ENCODE measurements at places on chromosomes 11 and 22.

- DNase-seq, result peak; percentile 10
These were observed 79.4 kb downstream of the ATM start for GRCh38 chr11:108302121-108302785.

- DNase-seq, result no peak
These were observed 93.2 kb upstream of the TP53I11 start for GRCh38 chr11:45043755-45044475.

DNA sequence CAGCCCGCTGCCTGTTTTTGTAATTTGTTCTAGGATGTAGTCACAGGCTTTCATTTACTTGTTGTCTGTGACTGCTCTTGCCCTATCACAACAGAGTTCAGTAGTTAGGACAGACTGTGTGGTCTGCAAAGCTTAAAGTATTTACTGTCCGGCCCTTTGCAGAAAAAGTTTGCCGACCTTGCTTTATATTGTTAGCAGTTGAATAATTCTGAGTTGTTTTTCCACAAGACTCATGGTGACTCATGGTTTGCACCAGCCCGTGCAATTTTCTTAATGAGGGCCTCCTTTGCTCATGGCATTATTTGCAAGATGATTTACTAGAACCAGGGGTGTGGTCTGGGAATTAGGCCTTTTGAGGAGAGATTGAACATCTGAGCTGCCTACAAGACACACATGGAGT is 110.6 kb downstream of the SCN3B start:
- no peak for DNase-seq

DNA sequence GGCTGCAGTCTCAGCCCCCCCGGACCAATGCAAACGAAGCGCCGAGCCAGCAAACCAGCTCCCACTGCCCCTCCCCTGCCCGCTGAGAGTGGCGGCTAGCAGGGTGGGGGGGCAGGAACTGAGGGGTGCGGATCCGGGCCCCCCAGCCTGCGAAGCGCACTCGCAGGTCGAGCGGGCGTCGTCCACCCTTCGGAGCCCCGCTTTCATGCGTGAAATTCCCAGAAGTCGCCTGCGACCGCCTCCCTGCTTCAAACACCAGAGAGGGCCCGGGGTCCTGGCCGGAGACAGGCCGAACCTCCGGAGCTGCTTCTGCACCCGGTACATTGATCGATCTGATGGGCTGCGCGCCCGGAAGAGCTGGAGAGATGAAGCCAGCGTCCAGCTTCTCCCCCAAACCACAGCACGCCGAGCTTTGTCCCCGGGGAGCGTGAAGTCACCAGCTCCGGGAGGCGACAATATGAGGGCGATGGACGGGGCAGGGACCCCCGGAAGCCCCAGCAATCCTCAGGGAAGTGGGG is 646 bp upstream of the PATZ1 start:
- peak; percentile 85 for DNase-seq

GRCh38 chr22:44928136-44928463 is 81.7 kb downstream of the PHF21B start:
- no peak for DNase-seq

DNA sequence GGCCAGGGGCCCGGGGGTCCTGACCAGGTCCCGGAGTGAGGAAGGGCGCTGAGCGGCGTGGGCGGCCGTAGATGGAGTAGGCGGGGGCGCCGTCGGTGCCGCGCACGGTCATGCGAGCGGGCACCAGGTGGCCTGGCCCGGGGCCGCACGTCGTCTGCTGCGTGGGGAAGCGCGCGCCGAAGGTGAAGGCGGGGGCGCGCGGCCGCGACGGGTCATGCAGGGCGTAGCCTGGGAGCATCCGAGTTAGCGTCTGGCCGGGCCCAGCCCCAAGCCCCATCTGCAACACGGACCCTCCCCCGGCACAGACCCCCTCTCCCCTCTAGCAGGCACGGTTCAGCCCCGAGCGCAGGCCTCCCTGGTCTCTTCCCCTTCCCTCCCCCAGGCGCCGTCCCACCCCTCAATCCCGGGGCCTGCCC is 1.7 kb upstream of the TYMP start:
- peak; percentile 73 for DNase-seq

DNA sequence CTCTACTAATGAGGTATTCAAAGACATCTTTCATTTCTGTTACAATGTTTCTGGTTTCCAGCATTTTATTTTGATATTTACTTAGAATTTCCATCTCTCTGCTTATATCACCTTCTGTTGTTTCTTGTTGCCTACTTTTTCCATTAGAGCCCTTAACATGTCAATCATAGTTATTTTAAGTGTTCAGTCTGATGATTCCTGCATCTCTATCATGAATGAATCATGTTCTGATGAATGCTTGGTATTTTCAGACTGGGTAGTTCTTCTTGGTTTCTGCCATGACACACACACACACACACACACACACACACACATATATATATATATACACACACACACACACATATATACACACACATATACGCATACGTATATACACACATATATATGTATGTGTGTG is 486.4 kb upstream of the ISX start:
- no peak for DNase-seq
